CD14-positive monocyte (primary cell): ENCODE measurements at places on chromosomes 7 and 10. TPM values are rescaled to one million over a fixed set of nuclear protein-coding genes. Genes with fewer than 3 reads are reported as not detected.

DNA sequence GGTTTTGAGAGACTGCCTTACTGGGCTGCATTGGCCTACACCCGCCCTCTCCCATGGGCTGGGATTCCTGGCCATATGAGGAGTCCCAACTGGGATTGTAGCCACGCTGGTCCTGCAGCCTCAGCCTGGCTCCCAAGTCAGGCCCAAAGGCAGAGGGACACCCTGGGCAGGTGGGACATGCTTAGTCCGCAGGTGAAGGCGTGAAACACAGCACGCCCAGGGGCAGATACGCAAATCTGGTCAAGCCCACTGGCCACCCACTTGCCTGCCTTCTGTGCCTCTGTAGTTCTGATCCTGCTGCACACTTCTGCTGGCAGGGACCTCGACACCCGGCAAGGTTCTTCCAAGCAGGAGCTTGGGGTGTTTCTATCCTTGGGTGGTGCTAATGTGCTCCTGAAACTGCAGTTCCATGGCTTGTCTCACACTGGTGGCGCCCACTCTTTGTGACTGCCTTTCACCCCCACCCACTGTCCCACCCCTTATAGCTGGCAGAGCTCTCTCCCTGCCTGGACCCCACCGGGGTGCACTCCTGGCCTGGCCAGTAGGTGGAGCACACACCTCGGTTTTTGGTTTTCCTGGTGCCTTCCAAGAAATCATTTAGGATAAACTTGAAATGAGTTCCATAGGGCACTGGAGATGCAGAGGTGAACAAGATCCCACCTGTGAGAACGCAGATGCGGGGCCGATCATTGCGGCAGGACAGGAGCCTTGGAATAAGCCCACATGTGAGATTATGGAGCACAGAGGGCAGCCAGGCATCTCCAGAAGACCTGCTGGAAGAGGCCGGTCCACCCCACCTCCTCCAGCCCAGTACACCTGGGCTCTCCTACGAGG lies 47.9 kb downstream of the MKI67 start:
- peaks cover 97% of the 10 kb centered on the region for H3K36me3 ChIP-seq
- no peaks in the 10 kb centered on the region for H3K27me3 ChIP-seq

METTL27 gene
- polyA plus RNA-seq = 2.1 TPM

- no peak overlapping the region for H3K27ac ChIP-seq
- H3K4me1 ChIP-seq = no peaks in the 10 kb centered on the region
- no peaks in the 10 kb centered on the region for H3K27me3 ChIP-seq
- no peak overlapping the region for H3K4me3 ChIP-seq
- no peak for DNase-seq
These were observed 47.0 kb downstream of the CDH23 start for GRCh38 chr10:71443676-71444075.

CADPS2 gene
- not detected for polyA plus RNA-seq

GRCh38 chr7:19772841-19773760 lies at the start of gene TMEM196:
TMEM196 (minus strand) TSS chr7:19773617; CDS start chr7:19772696, 921 bp downstream.
- DNase-seq = no peak
- H3K27me3 ChIP-seq = peaks cover 47% of the 10 kb centered on the region
- no peaks in the 10 kb centered on the region for H3K36me3 ChIP-seq
- no peak within 1 kb of the TSS for H3K4me3 ChIP-seq
- no peak within 1 kb of the TSS for H3K27ac ChIP-seq

- no peak overlapping the region for H3K27ac ChIP-seq
- DNase-seq = no peak
- peaks cover 51% of the 10 kb centered on the region for H3K36me3 ChIP-seq
These were observed 225.8 kb downstream of the EXOC4 start for GRCh38 chr7:133478591-133479135.

- no peaks in the 10 kb centered on the region for H3K36me3 ChIP-seq
- H3K4me3 ChIP-seq = no peak overlapping the region
- DNase-seq = no peak
- no peaks in the 10 kb centered on the region for H3K27me3 ChIP-seq
- H3K27ac ChIP-seq = no peak overlapping the region
These were observed 28.0 kb upstream of the COMTD1 start for GRCh38 chr10:75263806-75264205.

GRCh38 chr7:14374336-14374735 lies 384.9 kb upstream of the ETV1 start:
- no peaks in the 10 kb centered on the region for H3K27me3 ChIP-seq
- H3K27ac ChIP-seq = no peak overlapping the region
- DNase-seq = no peak
- no peaks in the 10 kb centered on the region for H3K4me1 ChIP-seq
- no peaks in the 10 kb centered on the region for H3K36me3 ChIP-seq

COL13A1 gene
- not detected for polyA plus RNA-seq
